ENCODE measurements at places on chromosomes 13 and 19. TPM values are rescaled to one million over a fixed set of nuclear protein-coding genes. Genes with fewer than 3 reads are reported as not detected.

GRCh38 chr13:24365191-24365590, 55.8 kb downstream of the C1QTNF9 start:
- no peak for DNase-seq

GRCh38 chr13:79457390-79457789, 23.6 kb upstream of the NDFIP2 start:
- no peak for DNase-seq

GRCh38 chr19:50563597-50563996, 4.6 kb downstream of the LRRC4B start:
- DNase-seq = no peak

GRCh38 chr19:55400281-55401087, 7.1 kb downstream of the UBE2S start:
- DNase-seq = no peak

- DNase-seq = no peak
Measured at GRCh38 chr13:36921631-36922301, 1.7 kb upstream of the SMAD9 start.

DNA sequence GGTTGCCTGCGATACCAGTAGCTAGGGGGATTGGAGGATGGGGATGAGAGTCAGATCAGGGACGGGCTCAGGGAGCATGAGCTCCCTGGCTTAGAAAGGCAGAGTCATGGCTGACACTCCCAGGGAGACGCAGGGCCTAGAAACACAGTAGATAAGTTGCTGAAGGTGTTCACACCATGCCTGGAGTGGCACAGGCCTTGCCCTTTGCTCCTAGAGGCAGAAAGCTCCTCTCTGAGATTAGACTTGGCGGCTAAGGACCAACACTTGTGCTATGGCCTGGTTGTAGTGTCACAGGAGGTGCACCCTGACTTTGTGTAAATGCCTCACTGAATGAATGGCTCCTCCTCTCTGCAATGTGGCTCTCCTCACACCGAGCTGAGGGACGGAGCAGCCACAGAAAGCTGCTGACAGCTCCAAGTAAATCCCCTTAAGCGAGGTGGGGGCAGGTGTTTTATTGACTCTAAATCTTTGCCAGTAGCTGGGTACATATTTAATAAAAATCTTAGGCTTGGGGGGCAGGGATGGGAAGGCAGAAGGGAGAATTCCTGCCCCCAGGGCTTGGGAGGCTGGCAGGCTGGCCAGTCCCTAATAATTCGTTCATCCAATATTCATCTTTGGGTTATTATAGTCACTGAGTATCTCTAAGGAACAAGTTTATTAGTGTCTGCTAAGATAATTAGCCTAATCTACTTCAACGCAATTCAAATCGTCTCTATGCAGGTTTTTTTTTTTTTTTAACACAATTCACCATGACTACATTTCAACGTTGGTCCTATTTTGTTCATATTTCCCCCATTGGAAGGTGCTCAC, 54.9 kb downstream of the SIAH3 start:
- DNase-seq = no peak

GRCh38 chr19:33863436-33863835, 66.8 kb downstream of the KCTD15 start:
- DNase-seq = no peak

DNA sequence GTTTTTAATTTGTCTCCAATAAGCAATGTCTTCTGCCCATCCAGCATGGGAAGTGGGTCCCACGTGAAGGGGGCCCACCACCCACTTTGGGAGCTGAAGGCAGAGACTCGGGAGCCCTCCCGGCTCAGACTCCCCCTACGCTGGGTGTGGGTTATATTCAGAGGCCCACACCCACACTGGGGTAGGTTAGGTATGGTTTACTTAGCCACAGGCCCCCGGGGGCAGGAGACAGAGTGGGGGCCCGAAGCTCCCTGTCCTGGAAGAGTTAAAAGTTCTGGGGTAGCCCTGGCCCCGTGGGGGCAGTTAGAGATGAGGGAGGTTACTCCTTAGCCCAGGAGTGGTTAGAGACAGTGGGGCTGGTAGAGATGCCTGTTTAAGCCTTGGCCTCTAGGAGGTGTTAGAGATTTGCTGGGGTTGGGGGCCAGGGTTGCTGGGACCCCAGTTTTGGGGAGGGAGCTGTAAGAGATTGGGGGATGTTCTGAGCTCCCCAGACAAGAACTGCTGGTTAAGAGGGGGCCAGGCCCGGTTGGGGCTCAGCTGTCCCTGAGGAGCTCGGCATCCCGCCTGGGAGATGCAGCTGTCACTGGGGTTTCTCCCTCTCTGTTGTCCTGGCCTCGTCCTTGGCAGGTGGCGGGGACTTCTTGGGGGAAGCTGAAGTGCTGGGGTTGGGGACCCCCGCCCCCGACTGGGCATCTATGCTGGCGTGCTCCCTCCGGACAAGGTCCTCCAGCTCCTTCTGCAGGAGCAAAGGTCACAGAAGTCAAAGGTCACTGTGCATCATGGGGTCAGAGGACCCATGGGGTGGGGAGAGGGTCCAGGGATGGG, 712 bp upstream of the RINL start:
- no peak for DNase-seq

- no peak for DNase-seq
Measured at GRCh38 chr19:4541114-4541805, 1.4 kb upstream of the LRG1 start.

DNA sequence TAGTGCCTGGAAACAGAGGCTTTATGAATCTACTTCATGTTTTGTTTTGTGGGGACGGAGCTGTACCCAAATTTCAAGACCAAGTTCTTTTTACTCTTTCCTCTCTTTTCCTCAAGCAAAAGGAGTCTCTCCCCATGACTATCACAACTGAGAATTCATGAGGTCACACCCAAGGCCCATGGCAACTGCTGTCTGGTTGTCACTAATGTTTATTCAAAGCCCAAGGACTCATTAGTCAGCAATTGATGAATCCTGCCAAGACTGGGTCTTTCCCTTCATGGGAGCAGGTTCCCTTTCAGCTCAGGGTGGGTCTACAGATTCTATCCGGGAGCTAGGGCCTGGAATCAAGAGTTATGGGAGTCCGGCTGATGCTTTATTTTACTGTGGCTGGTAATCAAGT, 441.5 kb upstream of the PCDH20 start:
- no peak for DNase-seq

DNA sequence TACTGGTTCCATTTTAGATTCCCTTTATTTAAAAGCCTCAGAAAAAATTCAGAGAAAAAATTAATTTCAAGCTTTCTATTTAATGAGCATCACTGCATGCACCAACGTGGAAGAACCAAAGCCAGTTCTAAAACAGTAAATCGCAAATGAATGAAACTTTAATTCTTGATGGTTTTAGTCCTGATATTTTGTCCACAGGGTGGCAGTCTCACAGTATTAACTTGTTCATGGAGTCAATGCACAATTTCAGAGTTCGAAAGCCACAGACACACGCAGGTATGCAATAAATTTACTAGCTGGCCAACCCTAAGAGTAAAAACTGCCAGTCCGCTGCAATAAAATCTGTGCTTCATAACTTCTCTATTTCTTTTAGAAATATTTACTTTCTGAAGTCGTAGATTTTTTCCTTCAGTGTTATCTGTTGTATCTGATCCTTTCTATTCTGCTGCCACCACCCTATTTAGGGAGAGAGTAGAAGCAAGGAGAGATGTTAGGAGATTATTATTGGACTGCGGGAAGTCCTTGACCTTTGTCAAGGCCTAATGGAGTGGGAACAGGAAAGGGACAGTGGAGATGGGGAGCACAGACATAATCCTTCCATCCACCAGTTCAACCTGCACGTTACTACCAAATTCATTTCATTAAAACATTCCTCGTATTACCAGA, 7.0 kb upstream of the WBP4 start:
- DNase-seq = peak; percentile 61

DNA sequence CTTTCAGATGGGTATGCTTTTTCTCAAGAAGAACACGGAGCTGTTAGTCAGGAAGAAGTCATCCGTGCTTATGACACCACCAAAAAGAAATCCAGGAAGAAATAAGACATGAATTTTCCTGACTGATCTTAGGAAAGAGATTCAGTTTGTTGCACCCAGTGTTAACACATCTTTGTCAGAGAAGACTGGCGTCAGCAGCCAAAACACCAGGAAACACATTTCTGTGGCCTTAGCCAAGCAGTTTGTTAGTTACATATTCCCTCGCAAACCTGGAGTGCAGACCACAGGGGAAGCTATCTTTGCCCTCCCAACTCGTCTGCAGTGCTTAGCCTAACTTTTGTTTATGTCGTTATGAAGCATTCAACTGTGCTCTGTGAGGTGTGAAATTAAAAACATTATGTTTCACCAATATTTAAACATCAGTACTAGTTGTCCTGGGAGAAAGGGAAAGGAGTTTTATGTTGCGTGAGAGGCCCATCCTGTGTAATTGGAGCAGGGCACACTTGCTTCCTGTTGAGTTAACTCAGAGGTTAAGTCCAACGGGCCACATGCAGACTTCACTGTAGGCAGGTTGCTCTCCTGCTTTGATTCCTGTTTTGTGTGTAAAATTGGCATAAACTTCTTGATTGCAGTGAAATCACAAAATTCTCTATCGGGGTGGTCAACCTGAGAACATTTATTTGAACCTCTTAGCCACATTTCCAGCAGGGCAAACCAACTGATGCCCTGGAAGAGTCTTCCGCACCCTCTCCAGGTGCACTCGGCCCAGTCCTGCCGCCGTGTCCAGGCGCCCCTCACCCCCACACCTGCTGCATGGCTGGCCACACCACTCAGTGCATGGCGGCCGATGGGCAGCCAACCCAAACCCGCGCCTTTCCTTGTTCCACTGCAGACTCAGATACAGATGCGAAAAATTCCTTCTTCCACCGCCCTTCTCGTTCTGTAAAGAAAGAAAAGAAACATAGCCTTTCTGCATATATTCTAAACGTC, 31.6 kb downstream of the SHISA2 start:
- DNase-seq = peak; percentile 91

GRCh38 chr13:35598790-35599369, 122.4 kb upstream of the MAB21L1 start:
- peak; percentile 2 for DNase-seq

GRCh38 chr19:47104680-47105079, 8.9 kb downstream of the ZC3H4 start:
- no peak for DNase-seq

GRCh38 chr19:7509625-7510024, 6.3 kb upstream of the ZNF358 start:
- DNase-seq = no peak

- no peak for DNase-seq
Measured at GRCh38 chr13:23470790-23471614, 37.5 kb upstream of the SACS start.

CRLF1 gene
- 53.1 TPM for total RNA-seq

SH2D3A gene
- 2.6 TPM for total RNA-seq

SCEL gene
- not detected for total RNA-seq

KIR3DL1 gene
- total RNA-seq = not detected

MATK gene
- total RNA-seq = not detected

RUVBL2 gene
- 106 TPM for total RNA-seq

SGTA gene
- total RNA-seq = 76.1 TPM
